Suppressor macrophage (primary cell): ENCODE measurements at places on chromosomes 3 and 15.

GRCh38 chr3:15309662-15310335, 22.6 kb downstream of the SH3BP5 start:
- DNase-seq, result no peak

GRCh38 chr15:41827880-41828806, at the start of gene JMJD7:
Gene JMJD7 (plus strand): TSS chr15:41828092. CDS start chr15:41828125, 33 bp downstream.
- peak; percentile 98 for DNase-seq

- peak; percentile 9 for DNase-seq
Measured at GRCh38 chr15:49832511-49832910, 211.7 kb downstream of the DTWD1 start.

DNA sequence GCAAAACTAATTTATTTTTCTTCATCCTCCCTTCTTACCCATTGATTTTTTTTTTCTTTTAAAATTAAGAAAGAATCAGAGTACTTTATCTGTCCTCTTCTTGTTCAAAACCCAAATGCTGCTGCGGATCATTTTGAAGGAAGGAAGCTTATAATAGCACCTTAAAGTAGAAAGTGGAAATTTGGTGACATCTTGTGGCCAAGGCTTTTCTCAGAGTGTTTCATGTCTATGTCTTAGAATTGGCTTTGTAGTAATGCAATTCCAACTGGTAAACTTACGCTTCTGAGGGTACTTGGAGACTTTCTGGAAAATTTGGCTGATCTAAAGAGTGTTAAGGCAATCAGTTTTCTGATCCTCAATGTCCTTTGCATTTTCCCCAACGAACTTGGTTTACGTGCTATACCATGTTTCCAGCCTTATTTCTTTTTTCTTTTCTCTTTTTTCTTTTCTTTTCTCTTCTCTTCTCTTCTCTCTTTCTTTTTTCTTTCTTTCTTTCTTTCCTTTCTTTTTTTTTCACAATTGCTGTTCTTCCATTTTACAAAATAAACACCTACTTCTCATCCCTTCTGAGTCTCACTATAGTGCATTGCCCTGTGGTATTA, 30.7 kb downstream of the C3orf38 start:
- DNase-seq, result peak; percentile 59

GRCh38 chr3:10366651-10367101, 45.8 kb upstream of the SEC13 start:
- peak; percentile 59 for DNase-seq

DNA sequence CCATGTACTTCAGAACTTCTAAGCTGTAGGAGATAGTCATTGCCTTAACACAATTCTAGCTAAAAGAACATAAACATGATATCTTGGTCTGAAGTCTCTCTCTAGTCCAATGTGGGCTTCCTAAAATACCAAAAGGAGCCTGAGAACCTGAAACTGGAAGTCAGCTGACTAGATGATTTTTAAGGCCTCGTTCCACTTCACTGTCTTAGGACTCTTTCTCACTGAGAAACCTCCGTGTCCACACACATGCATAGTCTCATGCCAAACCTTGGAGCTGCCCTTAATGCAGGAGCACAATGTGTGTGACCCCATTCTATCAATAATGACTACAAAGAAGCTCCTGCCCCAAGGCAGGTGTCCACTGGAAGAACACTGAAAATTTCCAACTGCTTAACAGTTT, 87.7 kb downstream of the ETFA start:
- no peak for DNase-seq

DNA sequence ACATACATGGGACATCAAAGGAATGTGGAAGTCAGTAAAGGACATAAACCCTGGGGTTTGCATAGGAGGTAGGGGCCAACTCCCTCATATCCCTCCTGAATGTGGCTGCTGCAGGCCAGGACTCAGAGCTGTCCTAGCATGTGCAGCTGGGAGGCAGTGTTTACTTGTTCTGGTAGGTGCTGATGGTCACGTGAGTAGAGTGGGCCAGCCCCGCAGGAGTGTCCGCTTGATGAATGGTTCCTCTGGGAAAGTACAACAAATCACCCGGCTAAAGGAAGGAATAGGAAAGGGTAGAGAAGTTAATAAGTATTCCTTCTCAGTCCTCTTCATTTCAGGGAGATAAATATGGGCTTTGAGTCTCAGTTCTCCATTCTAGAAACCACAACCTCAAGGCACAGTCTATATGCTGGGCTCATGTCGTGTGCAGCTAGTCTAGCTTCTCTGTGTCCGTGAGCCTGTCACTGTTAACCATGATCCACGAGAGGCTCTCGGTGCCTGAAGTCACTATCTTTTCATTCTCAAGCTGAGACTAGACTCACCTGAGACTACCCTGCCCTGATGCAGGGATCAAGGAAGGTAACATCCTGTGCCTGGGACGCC, 17.9 kb downstream of the RIOX2 start:
- DNase-seq, result peak; percentile 31

DNA sequence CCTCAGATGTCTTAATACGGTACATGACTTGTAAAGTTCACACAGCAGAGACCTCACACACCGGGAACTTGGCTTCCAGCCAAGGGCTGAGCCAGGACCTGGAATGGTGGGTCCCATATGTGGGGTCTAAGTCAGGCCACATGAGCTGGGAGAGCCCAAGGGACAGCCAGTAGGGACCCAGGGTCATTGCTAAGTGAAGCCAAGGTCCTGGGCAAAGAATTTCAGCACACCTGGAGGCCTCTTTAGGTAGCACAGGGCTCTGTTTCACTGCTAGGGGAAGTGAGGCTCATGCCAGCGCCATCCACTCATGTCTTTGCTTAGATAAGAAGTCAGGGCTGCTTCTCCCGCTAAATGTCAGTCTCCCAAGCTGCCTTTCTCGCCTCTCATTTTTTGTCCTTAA, 116.6 kb upstream of the TLE3 start:
- DNase-seq, result no peak

GRCh38 chr3:12870942-12871341, 29.6 kb upstream of the RPL32 start:
- DNase-seq, result peak; percentile 80

GRCh38 chr3:69385723-69386555, at the start of gene FRMD4B:
Gene FRMD4B (minus strand): TSS chr3:69386088. CDS start chr3:69385989, 99 bp downstream.
- peak; percentile 90 for DNase-seq
